Osteoblast (primary cell): ENCODE measurements at places on chromosomes 3 and 15. TPM values are rescaled to one million over a fixed set of nuclear protein-coding genes. Genes with fewer than 3 reads are reported as not detected.

The KIF15 gene
- total RNA-seq, result 1.5 and 1.8 TPM in 2 replicates

The ACSBG1 gene
- under 0.01 TPM in 2 replicates for total RNA-seq

The UPK1B gene
- 0.29 and 0.36 TPM in 2 replicates for total RNA-seq

The GOLGA8M gene
- under 0.01 and 0.29 TPM in 2 replicates for total RNA-seq

The COX17 gene
- total RNA-seq, result 8.0 and 13.3 TPM in 2 replicates
